ENCODE measurements at places on chromosomes 5 and 9.

- peak; percentile 45 for DNase-seq
These were observed 22.2 kb upstream of the CEP78 start for GRCh38 chr9:78213712-78214111.

GRCh38 chr9:91920630-91921350, 29.2 kb downstream of the ROR2 start:
- no peak for DNase-seq

GRCh38 chr5:97628031-97628430, 445.0 kb upstream of the RIOK2 start:
- peak; percentile 15 for DNase-seq

GRCh38 chr5:84292788-84293653, 91.7 kb downstream of the EDIL3 start:
- DNase-seq = no peak

DNA sequence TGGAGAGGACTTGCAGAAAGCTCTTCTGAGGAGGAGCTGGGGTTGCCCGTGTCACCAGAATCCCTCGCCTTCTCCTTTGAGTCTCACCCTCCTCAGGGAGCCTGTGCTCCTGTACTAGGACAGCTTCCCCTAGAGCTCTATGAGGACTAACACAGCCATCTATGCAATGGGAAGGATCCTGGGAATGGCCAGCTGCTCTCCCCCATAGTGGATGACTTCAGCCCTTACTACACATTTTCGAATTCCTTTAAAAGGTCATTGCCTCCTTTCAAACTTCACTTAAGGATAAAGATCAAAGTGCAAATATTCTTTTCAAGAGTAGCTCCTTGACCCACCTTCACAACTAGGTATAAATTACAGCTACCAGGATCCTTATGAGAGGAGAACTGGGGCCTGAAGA, 55.1 kb downstream of the PRDM6 start:
- no peak for DNase-seq

DNA sequence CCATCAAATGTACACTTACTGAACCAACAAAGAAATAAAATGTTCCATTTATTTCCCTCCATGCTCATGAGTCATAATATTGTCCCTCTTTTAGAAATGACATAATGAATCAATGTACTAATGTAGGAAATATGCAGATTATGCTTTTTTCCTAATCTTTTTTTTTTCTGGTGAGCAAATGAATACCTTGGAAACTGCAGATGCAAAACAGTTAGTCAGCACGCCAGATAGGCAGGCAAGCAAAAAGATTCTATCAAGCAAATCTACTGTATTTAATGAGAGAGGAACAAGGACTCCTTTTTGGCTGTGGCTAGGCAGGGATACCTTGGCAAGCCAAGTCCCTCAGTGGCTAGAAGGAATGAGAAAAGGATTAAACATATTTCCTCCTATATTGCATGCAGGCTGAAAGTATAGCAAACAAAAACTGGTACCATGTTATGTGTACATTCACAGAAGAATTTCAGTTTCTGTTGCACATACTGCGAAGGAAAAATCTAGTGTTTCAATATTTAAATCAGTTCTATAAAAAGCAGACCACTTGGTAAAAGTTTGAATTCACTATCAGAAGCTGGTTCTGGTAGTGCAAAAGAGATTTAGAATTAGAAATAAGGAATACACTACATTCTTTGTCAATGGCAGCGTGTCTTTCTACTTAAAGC, 605.4 kb downstream of the TLE1 start:
- DNase-seq = peak; percentile 46

DNA sequence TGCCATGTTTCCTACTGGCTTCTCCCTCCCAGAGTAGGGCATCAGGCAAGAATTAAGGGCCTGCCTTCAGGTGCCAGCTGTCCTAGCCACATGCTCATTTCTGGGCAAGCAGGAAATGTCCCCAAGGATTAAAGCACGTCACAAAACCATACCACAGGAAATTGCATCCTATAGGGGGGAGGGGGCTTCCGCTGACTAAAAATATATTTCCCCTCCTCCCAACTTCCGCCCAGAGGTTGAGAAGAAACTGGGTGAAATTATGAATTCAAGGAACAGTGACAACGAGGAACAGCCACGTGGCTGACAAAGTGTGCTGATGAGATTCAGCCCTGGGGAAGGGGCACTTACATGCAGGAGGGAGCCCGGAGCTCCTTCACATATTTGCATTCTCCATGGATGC, 4.1 kb downstream of the HBEGF start:
- no peak for DNase-seq

DNA sequence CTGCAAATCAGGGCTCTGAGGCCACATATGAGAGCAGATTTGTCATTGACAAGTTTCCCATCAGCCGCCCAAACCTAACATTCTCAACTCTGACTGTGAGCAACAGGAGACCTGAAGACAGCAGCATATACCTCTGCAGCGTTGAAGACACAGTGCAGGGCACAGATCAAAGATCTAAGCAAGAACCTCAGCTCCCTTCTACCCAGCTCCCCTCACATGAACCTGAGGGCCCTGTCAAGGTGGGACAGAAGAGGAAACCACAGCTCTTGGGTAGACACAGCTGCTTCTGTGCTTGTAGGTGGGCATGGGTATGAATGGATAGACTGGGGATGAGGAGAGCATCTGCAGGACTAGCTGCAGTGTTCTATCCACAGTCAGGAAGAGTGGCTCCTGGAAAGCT, 8.7 kb upstream of the PRSS3 start:
- DNase-seq = no peak

DNA sequence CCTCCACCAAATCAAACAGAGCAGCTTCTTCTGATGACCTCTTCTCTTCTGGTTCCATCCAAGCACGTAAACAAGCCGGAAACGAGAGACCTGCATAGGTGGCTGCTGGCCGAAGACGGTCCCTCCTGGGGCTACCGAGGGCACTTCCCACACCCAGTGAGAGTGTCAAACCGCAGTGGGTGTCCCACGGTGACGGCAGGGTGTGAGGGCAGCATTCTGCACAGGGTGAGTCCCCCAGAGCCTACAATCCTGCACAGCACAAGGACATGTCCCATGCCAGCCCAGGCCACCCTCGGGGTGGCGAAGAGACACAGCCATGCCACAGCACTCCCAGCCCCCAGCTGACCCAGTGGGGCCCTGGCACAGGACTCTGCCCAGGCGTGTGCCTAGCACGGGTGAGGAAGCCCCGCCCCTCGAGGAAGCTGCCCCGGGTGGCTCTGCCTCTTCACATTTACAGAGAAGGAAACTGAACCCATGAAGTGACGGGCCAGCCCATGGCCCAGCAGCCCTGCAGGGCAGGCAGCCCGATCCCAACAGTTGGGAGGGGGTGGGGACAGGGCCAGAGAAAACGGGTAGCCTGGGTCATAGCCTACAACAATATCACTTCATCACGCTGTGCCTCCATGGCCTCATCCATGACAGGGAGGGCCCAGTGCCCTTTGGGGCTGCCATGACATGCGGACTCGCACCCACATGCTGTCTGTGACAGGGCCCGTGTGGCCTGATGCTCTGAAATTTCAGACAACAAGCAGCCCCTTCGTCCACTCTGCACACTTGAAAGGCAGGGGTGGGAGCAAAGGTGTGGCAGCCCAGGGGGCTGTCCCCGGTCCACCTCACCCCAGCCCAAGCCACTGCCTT, 43.2 kb downstream of the SEMA4D start:
- DNase-seq = no peak

- no peak for DNase-seq
These were observed 9.4 kb downstream of the ZNF366 start for GRCh38 chr5:72497823-72498222.

DNA sequence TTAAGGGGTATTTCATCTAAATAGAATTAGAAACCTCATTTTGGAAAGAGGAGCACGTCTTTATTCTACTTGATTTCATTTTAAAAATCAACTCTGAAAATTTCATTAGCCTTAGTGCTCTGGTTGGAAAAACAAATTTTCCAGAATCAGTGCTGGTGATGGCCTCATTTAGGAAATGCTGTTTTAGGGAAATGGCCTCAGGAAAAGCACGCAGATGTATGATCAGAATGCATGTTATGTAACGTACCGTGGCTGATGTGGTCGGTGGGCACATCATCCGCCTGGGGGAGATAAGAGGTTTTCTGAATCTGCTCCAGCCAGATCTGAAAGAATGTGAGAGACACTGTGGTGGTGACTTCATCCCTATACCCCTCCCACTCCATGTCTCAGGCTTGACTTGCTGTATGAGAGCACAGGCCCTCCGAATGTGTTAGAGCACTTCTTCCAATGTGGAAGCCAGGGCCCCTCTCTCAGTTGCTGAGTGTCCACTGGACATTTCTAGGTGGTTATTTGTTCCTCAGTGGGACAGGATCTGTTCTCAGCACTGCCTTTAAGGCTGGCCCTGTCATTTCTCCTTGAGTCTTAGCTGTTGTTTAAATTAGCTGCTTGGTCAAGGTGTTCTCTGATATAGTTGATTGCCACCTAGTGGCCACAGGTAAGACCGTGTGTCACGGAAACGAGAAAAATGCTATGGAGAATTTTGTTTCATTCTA, 96.5 kb downstream of the ARHGAP26 start:
- peak; percentile 81 for DNase-seq

DNA sequence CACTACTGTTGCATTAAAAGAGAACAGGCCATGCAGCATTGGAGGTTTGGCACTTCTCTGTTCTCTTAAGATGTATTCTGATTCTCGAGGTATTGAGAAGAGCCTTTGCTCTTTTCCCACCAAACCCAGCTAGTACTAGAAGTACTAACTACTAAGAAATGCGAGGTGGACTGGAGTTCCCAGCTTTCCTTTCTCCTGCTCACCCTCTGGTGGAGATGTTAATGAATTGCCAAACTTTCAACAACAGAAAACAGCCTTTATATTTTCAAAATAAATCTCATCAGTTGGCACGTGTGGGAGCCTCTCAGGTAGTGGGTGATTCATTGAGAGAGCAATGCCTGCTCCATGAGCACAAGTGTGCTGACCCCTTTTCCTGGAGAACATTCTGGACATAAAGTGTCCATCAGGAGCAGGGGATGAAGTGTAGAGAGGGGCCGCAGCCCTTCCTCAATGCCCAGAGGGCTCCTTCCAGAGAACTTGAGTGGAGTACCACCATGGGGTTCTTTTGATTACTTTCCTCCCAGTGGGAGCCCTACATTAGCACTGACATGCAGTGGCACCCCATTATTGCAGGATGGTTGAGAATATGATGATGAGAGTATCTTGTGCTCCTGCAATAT, 45.7 kb downstream of the TMEM174 start:
- DNase-seq = peak; percentile 82

DNA sequence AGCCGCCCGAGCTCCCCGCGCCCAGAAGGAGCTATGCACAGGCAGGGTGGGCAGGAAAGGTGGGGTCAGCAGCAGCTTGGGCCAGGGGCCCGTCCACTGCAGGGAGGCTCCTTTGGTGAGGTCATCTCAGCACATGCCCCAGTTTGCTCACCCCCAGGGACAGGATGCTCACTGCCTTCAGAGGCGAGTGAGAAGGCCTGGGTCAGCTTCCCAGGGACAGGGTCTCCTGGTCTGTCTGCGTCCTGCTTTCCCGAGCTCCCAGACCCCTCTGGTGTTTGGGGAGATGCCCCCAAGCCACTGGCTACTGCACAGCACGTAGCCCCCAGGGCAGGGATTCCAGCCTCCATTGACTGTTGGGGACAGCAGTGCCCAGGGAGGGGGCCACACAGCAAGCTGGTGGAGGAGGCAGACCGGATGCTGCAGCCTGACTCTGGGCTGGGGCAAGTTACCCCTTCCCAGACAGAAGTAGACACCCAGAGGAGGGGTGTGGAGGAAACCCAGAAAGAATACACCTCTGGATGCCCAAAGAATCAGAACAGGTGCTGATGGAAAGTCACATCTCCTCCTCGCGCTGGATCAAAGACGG, 581 bp upstream of the SARDH start:
- no peak for DNase-seq

DNA sequence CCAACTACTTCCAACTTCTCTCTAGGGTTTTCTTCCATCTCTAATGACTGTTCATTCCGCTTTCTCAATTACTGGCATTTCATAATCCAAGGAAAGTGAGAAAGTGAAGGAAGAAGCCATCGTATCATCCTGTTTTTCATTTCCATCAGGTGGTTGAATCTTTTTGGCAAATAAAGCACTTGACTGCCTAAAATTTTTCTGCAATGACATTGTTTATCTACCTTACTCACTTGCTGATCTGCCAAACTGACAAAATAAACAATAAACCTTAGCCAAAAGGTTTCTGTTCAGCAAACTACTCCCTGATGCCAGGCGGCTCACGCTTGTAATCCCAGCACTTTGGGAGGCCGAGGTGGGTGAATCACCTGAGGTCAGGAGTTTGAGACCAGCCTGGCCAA, 18.4 kb downstream of the FNBP1 start:
- peak; percentile 38 for DNase-seq

DNA sequence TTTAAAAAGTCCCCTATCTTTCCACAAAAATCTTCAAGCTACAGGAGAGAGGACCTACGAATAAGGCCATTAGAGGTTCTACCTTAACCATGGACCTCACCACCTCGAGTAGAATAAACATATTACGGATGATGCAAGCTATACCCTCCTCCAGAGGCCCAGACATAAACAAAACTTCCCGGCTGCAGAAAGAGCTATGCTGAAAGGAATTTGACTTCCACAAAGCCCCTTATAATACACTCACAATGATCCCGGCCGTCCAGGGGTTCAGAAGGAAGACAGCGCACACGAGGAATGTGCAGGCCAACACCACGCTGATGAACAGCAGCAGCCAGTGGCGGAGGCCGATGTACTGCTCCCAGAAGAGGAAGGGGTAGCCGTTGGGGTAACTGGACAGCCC, 59.0 kb downstream of the PTCH1 start:
- no peak for DNase-seq

GRCh38 chr9:134315716-134316448, 10.4 kb upstream of the RXRA start:
- DNase-seq = peak; percentile 34

DNA sequence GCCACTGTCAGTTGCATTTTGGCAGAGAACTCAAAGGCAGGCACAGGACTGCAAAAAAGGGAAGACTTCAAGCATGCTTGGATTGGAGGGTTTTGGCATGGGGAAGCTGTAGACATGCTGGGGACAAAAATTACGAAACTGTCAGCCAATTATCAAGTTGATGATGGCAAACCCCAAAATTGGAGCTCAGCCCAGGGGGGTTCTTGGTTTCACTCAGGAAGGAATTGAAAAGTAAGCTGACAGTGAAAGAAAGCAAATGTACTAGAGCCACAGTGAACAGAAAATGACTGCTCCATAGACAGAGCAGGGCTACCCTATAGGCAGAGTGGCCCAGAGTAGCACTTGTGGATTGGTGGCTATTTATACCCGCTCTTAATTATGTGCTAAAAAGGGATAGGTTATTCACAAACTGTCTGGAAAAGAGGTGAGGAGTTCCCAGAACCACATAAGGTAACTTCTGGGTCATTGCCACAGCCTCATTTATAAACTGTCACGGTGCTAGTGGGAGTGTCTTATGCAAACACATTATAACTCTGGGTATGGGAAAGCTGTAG, 14.6 kb upstream of the CFAP95 start:
- DNase-seq = no peak

GRCh38 chr5:76850543-76851145, 830 bp downstream of the S100Z start:
- no peak for DNase-seq

GRCh38 chr5:32014096-32014745, 159.9 kb downstream of the GOLPH3 start:
- DNase-seq = no peak

Data from GM23248 (cell line).